ENCODE measurements at places on chromosomes 2 and 18. TPM values are rescaled to one million over a fixed set of nuclear protein-coding genes. Genes with fewer than 3 reads are reported as not detected.

Gene SAG
- total RNA-seq = not detected

GRCh38 chr18:22141211-22141610 is 28.2 kb upstream of the GATA6 start:
- no peak for DNase-seq

DNA sequence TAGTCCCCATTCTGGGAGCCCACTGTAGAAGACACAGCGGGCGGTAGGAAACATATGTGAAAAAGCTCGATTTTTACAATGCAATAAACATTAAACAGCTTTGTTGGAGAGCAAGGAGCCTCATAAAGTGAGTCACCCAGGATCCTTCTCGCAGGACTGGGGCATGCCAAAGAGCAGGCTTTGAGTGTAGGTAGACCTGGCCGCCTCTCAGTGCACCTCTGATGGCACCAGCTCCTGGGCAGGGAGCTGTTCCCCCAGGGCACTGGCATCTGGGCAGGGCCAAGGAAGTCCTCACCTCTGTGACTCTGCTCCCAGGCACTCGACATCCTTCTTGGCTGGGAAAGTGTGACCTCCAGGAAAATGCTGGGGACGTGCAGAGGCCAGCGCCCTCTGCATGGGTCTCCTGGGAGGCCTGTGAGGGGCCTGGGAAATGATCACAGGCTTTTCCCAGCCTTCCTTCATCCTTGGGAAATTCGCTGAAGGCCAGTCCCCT is 94.2 kb downstream of the POLR1A start:
- DNase-seq = no peak

Gene MROH2A
- not detected for total RNA-seq

- DNase-seq = peak; percentile 65
These were observed 6.4 kb upstream of the PSD4 start for GRCh38 chr2:113167115-113167932.
